ENCODE measurements at places on chromosomes 12 and 14.

- DNase-seq: no peak
Observed at GRCh38 chr12:10190558-10191388, 11.9 kb downstream of the TMEM52B start.

DNA sequence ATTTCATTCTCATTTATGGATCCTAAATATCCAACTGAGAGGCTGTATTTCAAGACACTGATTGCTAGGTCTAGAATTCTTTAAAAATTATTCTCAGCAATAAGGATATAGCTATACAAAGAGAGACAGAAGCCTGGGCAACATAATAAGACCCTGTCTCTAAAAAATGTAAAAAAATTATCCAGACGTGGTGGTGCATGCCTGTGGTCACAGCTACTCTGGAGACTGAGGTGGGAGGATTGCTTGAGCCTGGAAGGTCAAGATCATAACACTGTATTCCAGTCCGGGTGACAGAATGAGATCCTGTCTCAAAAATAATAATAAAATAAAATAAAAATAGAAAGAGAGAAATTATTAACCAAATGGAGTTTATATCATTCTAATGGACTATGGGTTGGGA, 20.6 kb upstream of the ARID2 start:
- no peak for DNase-seq

- DNase-seq: no peak
Observed at GRCh38 chr14:102251161-102251560, 53.8 kb downstream of the MOK start.

GRCh38 chr12:120032242-120032641, 43.2 kb downstream of the BICDL1 start:
- DNase-seq: no peak

GRCh38 chr12:7162691-7163114, 26.8 kb upstream of the PEX5 start:
- DNase-seq: no peak

DNA sequence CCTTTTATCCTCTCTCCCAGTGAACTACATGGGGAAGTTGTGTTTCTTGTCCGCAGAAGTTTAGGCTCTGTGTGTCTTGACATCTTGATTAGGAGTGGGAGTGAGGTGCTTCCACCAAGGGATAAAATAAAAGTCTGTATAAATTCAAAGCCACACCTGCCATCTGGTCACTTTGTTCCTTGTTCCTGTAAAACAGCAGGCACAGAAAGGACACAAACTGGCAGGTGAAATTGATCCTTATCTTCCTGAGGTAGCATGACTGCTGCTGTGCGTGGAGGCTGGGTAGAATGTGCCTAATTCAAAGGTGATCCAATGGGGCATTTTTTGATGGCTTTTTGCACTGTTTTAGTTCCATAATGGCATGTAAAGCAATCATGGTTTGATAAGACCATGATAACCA, 104.3 kb upstream of the KITLG start:
- DNase-seq: no peak

DNA sequence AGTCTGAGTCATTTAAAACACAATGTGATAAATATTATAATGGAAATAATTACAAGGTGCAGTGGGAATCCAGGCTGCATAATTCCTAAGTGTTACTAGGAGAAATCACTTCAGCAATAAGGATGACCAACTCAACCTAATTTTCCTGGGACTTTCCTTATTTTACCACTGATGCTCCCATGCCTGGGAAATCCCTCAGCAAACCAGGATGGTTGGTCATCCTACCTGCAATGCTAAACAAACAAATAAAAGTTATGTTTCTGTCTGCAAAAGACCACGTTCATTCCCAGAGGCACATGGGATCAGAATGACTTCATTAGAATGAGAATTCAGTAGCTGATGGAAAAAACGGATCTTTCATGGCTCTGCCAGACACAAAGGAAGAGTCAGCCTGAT, 130.8 kb upstream of the RAP1B start:
- DNase-seq: no peak
